ENCODE measurements at places on chromosomes 13 and 19.

DNA sequence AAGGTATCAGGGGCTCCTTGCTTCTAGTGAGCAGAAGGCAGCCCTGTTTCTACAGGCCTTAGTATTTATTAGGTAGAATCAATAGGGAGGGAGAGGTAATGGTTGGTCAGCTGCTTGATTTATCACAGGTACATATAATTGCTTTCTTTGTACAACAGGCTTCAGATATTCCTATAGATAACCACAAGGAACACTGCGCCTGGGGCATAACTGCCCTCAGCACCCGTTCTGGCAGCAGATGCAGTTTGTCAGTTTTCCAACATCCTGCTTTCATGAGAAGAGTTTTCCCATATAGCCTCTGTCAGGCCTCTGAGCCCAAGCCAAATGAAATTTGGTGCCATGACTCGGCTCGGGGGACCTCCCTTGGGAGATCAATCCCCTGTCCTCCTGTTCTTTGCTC, 12.4 kb upstream of the ZNF486 start:
- DNase-seq = no peak

DNA sequence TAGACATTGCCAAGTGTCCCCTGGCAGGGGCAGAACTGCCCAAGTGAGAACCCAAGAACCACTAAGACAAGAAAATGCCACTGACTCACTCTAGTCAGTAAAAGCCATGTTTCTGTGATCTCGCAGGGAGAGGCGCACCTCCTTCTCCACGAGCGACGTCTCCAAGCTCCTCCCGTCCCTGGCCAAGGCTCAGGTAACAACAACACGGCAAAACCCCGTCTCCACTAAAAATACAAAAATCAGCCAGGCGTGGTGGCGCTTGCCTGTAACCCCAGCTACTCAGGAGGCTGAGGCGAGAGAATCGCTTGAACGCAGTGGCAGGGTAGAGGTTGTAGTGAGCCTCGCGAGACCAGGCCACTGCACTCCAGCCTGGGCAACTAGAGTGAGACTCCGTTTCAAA, 17.5 kb upstream of the USE1 start:
- DNase-seq = no peak

DNA sequence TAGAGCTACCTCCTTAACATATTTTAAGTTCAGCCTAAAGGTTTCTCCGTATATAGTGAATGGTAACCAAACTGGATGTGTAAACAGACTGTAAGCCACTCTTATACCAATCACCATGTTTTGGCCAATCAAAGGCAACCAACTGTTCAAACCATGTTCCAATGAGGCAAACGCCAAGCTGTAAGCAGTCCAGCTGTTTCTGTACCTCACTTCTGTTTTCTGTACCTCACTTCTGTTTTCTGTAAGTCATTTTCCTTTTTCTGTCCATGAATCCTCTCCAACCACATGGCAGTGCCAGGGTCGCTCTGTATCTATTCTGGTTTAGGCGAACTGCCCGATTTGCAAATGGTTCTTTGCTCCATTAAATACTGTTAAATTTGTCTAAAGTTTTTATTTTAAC, 24.4 kb downstream of the COMMD6 start:
- DNase-seq = no peak

DNA sequence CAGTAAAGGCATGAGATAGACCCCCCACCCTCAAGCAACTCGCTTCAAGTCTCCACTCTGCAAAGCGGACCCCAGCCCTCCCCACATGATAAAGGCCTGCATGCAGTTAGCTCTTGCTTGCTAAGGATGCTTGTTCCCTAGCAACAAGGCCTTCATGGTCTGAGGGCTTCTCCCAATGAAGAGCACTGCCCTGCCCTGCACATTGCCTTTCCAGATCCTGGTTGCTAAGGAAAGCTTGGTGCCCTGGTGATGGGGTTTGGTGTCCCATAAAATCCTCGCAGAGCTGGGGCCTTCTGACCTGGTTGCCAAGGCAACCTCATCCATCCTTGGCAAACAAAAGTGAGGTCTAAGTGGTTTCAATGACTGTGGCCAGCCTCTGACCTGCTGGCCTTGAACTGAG, 6.0 kb downstream of the DBP start:
- no peak for DNase-seq

DNA sequence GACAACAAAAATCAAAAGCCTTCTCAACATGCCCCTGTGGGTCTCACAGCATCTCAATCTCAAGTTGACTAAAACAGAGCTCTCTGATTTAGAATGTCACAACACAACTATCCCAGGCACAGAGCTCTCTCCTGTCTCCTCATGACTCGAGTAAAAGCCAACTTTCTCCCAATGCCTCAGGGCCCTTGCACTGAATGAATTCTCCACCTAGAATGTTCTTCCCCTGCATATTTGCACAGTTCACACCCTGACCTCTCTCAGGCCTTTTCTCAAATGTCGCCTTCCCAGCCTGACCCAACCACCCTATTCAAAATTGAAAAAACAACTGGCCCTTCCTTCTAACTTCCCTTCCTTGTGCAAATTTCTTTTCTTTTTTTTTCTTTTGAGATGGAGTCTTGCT, 3.7 kb upstream of the SWSAP1 start:
- no peak for DNase-seq

DNA sequence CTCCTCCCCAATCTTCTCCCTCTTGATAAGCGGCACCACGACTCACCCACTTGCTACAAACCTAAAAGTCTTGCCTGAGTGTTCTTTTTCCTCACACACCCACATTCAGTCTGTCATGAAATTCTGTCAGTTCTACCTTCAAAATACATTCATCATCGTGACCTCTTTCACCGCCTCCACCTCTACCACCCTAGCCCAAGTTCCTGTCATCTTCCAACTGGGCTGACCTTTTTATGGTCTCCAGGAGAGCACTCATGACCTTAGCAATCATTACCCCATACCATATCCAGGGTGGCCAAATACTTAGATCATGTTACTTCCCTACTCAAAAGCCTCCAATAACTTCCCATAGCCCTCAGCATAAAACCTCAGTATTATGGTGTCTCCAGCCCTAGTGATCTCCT, 110.4 kb upstream of the TSC22D1 start:
- DNase-seq = no peak

DNA sequence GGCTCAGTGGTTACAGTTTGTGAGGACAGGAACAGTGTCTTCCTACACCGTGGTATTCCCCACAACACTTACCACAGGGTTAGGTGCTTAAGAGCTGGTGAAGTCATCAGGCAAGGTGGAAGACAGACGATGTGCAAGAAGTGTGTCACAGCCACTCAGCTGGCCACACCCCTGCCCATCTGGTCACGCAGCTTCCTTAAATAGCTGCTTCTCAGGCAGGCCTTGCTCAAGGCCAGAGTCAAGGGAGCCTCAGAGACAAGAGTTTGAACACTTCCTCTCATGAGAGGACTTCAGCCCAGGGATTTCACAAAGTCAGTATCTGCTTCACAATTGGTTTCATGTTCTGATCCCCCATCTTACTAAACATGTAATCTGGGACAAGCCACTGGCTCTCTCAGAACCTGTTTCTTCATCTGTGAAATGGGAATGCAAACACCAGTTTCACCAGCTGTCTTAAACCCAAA, 80.3 kb upstream of the FRY start:
- no peak for DNase-seq

DNA sequence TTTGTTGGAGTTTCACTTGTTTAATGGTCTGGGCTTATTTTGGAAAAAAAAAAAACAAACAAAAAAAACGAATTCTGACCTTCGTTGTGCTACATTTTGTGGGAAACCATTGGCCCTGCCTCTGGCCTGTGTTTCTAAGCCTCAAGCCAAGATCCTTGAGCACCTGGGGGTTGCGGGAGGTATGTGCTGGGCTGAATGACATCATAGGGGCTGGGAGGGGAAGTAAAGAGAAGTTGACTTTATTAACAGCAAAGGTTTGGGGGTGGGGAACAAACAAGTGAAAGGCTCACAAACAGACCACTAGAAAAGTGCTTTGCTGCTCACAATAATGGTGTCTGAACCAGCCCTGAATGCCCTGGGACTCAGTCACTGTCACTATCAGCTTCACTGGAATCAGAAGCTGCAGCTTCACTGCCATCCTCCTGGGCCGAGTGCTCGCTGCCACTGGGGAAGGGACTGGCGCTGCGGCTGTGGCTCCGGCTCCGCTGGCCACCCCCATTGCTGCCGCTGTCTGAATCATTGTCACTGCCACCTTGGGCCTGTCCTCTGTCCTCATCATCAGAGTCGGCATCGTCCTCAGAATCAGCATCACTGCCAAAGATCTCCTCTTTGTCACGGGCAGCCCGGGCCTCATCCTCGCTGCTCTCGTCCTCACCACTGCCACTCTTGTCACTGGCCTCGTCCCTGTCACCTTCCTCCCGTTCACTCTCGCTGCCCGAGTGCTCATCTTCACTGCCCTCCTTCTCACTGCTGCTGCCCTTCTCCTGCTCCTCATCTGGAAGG, 5.1 kb downstream of the PAF1 start:
- DNase-seq = no peak

GRCh38 chr19:35039881-35040825, 1.4 kb upstream of the HPN start:
- no peak for DNase-seq

DNA sequence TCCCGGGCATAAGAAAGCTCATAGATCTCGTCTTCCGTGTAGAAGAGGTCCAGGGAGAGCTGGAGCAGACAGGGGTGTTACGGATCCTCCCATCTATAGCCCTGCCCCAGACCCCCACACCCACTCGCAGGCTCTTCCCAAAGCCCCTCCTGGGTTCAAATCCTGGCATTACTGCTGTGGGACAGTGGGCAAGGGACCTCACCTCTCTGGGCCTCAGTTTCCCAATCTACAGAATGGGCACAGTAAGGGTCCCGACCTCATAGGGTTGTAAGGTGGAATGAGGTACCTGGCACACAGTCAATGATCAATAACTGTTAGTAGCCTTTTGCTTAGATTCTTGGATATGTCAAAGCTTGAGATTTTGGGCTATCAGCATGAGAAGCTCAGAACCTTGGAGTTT, 10.5 kb downstream of the FAM98C start:
- DNase-seq = no peak

DNA sequence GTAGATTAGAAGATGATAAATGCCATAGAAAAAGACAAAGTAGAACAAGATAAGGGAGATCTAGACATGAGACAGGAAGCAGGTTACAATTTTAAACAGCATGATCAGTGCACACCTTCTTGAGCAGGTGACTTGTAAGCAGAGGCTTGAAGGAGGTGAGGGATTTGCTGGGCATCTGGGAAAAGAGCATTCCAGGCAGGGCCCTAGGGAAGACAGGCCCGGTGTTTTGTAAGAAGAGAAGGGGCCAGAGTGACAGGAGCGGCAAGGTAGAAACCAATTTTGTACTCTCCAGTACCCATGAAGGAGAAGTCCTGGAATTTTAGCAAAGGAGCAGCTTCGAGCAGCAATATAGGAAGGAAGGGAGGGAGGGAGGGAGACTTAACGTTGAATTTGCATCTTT, 296.5 kb downstream of the MZT1 start:
- DNase-seq = no peak

- DNase-seq = no peak
These were observed 4.6 kb downstream of the STK11 start for GRCh38 chr19:1210227-1210538.

DNA sequence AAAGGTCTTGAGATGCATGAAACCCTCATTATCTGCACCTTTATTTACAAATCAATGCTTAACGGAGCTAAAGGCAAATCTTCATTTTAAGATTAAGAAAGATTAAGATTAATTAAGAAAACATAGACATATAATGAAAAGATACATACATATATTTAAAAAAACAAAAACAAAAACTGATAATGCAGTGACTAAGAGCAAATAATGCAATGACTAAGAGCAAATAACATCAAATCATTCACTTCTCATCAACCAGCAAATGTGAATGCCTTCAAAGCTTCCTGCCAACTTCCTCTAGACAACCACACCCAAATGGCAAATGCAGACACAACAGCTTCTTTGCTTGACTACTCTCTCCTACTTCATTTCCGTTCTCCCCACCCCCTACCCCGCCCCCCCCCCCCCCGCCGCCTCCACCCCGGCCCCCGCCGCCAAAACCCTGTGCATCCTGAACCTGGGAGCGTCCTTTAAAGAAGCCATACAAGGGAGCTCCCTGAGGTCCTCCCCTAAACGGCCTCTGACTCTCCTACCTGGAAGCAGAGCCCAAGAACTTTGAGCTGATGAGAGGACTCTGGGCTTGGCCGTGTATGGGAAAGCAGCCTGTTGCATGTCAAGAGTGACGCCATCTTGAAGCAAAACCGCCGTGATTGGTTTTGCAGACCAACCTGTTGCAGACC, 24.5 kb downstream of the TEX101 start:
- peak; percentile 97 for DNase-seq

- DNase-seq = no peak
These were observed 2.9 kb downstream of the CYSLTR2 start for GRCh38 chr13:48656608-48657007.

DNA sequence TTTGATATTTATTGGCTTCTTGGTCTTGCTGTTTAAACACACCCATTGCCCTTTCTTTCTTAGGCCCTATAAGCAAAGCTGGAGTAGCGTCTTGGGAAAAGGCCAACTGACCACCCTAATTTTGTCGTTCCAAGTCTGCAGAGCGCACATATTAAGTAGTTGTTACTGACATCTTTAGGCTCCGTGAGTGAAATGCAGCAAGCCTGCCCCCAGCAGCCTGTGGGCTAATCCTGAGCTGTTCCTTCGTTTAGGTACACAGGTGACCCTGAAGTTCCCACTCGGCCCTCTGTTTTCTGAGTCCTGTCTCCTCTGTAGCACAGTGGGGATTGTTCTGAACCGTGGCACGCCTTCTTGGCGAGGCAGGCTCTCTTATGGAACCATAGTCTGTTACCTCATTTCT, 170.5 kb downstream of the STK24 start:
- DNase-seq = no peak

DNA sequence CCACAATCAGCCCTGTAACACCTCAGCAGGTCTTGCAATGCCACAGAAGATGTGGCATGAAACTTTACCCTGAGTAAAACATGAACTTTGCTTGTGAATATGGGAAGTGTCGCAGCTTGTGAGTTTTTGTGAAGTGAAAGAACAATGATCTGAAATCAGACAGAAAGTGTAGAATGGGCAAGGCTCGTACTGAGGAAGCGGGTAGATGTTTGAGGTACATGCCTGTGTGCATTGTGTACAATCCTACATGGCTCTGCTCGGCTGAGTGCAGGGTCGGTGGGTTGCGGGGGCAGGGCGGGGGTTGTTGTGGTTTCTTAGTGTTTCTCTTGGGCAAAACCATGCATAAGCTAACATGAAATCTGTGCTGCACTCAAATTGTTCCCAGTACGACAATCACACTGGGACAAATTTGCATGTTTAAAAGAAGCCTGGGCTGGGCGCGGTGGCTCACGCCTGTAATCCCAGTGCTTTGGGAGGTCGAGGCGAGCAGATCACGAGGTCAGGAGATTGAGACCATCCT, 1.1 kb downstream of the NLRP13 start:
- DNase-seq = no peak

- no peak for DNase-seq
These were observed 453.6 kb upstream of the PRR20A start for GRCh38 chr13:56687131-56687530.

DNA sequence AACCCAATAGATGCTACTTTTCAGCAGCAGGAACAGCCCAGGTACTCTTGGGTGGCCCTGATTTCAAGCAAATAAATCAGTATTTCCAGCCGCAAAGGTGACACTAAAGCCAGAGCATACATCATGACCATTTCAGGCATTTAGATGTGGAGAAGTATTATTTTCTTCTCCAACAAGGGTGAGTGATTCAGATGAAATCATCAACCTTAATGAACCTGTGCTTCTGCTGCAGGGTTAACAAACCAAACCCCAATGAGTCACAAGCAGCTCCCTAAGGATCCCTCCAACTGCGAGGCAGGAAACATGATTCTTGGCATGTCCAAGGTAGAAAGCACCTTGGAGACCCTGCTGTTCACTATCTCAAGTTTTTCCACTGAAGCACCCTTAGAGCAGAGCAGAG, 32.7 kb downstream of the MBNL2 start:
- peak; percentile 21 for DNase-seq

GRCh38 chr13:102751886-102752285, 21.7 kb downstream of the TEX30 start:
- DNase-seq = no peak

All from SW480 (cell line).